Activated T-helper 1 cell treated with anti-CD3 and anti-CD28 coated beads, Interleukin-12 subunit alpha, Interleukin-12 subunit beta, Interleukin-2, Interleukin-4 antibody, amounts not matched to agents 30 ng/mL and 10 ng/mL and 1 ng/mL, durations not matched to agents 14 hours and 24 hours and 36 hours (primary cell): ENCODE measurements at places on chromosomes 3 and 15.

- DNase-seq: no peak
- peaks cover 13% of the 10 kb centered on the region for H3K36me3 ChIP-seq
Observed at GRCh38 chr3:132469326-132469725, 52.0 kb downstream of the DNAJC13 start.

DNA sequence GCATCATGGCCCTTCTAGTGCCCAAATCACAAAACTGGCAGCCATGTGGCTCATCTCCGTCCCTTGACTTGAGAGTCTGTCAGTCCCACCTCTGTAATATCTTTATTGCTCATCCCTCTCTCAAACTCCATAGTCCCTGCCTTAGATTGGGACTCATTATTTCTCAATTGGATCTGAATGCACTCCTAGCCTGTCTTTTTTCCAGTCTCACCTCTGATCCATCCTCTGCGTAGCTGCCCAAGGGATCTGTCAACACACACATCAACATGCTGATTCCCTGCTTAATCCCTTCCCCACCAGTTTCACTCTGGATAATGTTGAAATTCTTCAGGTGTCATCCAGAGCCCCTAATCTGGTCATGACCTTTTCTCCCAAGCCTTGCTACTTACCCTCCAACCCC, 39.3 kb downstream of the NMNAT3 start:
- H3K27me3 ChIP-seq: no peaks in the 10 kb centered on the region
- DNase-seq: no peak
- no peaks in the 10 kb centered on the region for H3K36me3 ChIP-seq

GRCh38 chr3:143389388-143389787, 269.8 kb downstream of the CHST2 start:
- no peak for DNase-seq
- no peaks in the 10 kb centered on the region for H3K4me1 ChIP-seq
- no peaks in the 10 kb centered on the region for H3K27me3 ChIP-seq
- H3K27ac ChIP-seq: no peak overlapping the region

- H3K4me1 ChIP-seq: no peaks in the 10 kb centered on the region
- no peak for DNase-seq
- H3K36me3 ChIP-seq: no peaks in the 10 kb centered on the region
- no peak overlapping the region for H3K4me3 ChIP-seq
Observed at GRCh38 chr3:175266478-175266877, 407.3 kb downstream of the NAALADL2 start.

GRCh38 chr15:41183581-41183980, 47.0 kb downstream of the EXD1 start:
- DNase-seq: no peak
- peaks cover 13% of the 10 kb centered on the region for H3K27me3 ChIP-seq
- H3K36me3 ChIP-seq: no peaks in the 10 kb centered on the region

DNA sequence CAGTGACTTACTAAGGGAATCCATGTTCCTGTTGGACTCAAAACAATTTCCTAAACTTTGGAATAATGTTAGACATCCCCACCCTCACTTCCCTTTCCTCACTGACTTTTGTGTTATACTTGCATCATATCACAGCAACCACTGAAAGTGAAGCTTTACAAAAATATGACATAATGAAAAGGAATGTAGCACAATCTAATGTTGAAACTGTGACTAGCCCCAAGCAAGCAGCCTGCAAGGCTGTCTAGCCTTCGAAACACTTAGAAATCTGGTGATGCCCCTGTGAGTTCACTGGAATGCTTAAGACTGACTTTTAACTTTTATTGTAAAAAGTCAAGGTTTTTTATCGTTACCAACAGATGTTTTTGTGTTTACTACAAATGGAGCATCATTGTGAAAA, 203.7 kb upstream of the ZNF385D start:
- H3K36me3 ChIP-seq: no peaks in the 10 kb centered on the region
- no peak overlapping the region for H3K4me3 ChIP-seq
- DNase-seq: no peak
- no peaks in the 10 kb centered on the region for H3K4me1 ChIP-seq

- H3K27me3 ChIP-seq: no peaks in the 10 kb centered on the region
- H3K4me1 ChIP-seq: no peaks in the 10 kb centered on the region
- DNase-seq: no peak
- no peaks in the 10 kb centered on the region for H3K36me3 ChIP-seq
Observed at GRCh38 chr15:100929641-100930042, 10.5 kb downstream of the LRRK1 start.

GRCh38 chr3:113844622-113845222, 6.1 kb downstream of the GRAMD1C start:
- no peak for DNase-seq
- no peaks in the 10 kb centered on the region for H3K4me1 ChIP-seq
- peaks cover 4% of the 10 kb centered on the region for H3K27me3 ChIP-seq
- no peaks in the 10 kb centered on the region for H3K36me3 ChIP-seq
- H3K27ac ChIP-seq: no peak overlapping the region
- H3K4me3 ChIP-seq: no peak overlapping the region

DNA sequence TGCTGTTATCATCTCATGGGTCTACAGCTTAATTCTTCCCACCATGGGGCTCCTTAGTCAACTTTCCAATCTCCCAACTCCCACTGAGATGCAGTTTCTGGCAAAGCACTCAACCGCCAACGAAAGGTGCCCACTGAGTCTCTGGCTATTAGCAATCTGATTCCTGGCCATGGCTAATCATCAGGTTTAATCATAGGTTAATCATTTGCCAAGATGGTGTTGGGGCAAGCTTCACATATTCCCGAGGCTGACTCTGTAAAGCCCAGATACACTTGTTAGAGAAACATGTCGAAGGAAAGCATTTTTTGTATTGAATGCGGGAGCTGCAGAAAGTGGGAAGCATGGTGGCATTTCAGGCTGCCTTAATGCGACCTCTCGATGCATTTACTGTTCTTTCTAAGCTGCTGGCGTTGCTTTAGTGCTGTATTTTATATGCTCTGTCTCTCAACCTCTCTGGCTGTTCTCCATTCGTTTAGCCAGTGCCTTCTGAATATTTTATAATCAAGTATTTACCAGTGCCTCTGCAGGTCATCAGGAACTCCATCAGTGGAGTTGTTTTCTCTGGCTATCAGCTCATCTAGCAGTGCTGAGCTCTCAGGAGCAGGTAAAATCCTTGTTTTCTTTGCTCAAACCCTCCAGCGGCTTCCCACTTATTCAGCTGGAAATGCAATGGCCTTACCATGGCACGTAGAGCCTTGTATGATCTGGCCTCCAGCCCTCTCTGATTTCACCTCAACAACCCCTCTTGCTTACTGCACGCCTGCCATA, 67.0 kb downstream of the EDEM1 start:
- H3K36me3 ChIP-seq: no peaks in the 10 kb centered on the region
- no peaks in the 10 kb centered on the region for H3K4me1 ChIP-seq
- no peak for DNase-seq
- H3K4me3 ChIP-seq: no peak overlapping the region
- peaks cover 5% of the 10 kb centered on the region for H3K27me3 ChIP-seq
- no peak overlapping the region for H3K27ac ChIP-seq

DNA sequence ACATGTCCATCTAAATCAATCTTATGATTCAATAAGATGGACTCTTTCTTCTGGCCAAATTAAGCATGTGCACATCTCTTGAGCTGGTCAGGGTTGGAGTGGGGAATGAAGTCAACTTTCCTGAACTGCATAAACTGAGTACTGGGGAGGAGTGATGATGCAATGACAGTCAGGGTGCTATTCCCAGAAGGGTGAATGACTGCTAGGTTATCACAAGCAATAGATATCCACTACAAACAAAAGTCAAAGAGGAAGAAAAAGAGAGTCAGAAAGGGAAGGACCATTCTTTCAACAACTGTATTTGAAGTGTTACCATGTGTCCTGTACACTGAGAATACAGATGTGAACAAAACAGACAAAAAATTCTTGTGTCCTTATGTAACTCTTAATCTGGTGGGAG, 70.0 kb downstream of the ALCAM start:
- H3K36me3 ChIP-seq: no peaks in the 10 kb centered on the region
- H3K4me1 ChIP-seq: no peaks in the 10 kb centered on the region
- H3K27ac ChIP-seq: no peak overlapping the region

DNA sequence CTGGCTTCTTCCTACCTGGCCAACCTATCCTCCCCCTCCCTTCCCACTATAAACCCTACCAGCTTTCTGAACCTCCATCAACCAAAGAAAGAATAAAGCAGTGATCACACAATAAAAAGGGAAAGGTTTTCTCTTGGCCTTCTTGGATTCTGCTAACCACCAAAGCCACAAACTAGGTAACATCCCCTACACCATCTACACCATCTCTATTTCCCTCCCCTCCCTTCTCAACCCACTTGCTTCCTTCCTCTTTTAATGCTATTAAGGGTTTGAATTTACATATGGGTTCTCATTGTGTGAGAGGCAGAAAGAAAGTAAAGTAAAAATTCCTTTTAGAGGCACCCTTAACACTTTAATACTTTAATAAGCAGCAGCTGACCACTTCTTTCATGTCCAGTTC, 25.8 kb upstream of the RSL24D1 start:
- DNase-seq: no peak
- H3K27me3 ChIP-seq: no peaks in the 10 kb centered on the region
- H3K27ac ChIP-seq: peak overlapping the region; percentile 98
- H3K4me1 ChIP-seq: peaks cover 78% of the 10 kb centered on the region
- H3K36me3 ChIP-seq: peaks cover 48% of the 10 kb centered on the region

- H3K27ac ChIP-seq: no peak overlapping the region
Observed at GRCh38 chr3:51879937-51880336, 4.5 kb upstream of the IQCF5 start.

GRCh38 chr3:43499256-43499655, 122.6 kb downstream of the ANO10 start:
- no peak overlapping the region for H3K27ac ChIP-seq
- H3K4me1 ChIP-seq: peaks cover 29% of the 10 kb centered on the region
- peaks cover 10% of the 10 kb centered on the region for H3K27me3 ChIP-seq
- DNase-seq: no peak
- H3K4me3 ChIP-seq: no peak overlapping the region

GRCh38 chr3:4043867-4044575, 244.8 kb downstream of the LRRN1 start:
- H3K36me3 ChIP-seq: no peaks in the 10 kb centered on the region
- H3K4me1 ChIP-seq: no peaks in the 10 kb centered on the region
- no peak overlapping the region for H3K27ac ChIP-seq
- H3K27me3 ChIP-seq: no peaks in the 10 kb centered on the region

DNA sequence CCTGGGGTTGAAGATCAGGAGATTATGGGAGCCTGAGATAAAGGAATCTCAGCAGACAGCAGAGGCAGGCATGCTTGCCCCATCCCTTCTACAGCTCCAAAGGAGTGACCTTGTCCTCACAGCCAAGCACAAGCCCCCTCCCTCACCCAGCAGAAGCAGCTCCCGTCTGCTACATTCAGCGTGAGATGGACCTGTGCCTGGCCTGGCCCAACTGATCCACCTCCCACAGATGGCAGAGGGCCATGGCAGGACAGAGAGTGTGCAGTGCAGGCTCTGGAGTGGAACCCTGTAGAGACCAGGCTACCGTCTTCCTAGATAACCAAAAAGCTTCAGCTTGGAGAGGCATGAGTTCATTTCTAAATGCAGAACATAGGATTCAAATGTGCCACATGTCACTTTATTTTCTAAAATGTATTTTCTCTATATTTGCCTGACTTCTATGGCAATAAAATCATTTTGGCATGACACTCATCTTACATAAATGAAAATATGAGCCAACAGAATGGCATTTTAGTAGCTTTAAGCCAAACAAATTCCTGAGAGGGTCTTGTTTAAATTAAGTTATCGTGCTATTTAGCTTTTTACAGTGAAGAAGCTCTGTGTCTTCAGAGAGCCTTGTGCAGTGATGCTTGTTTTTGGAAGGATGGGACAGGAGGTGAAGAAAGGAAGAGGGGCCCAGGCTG, 43.7 kb downstream of the SLC12A8 start:
- H3K4me3 ChIP-seq: no peak overlapping the region
- H3K4me1 ChIP-seq: no peaks in the 10 kb centered on the region
- H3K36me3 ChIP-seq: no peaks in the 10 kb centered on the region
- H3K27ac ChIP-seq: no peak overlapping the region
- H3K27me3 ChIP-seq: peaks cover 16% of the 10 kb centered on the region

DNA sequence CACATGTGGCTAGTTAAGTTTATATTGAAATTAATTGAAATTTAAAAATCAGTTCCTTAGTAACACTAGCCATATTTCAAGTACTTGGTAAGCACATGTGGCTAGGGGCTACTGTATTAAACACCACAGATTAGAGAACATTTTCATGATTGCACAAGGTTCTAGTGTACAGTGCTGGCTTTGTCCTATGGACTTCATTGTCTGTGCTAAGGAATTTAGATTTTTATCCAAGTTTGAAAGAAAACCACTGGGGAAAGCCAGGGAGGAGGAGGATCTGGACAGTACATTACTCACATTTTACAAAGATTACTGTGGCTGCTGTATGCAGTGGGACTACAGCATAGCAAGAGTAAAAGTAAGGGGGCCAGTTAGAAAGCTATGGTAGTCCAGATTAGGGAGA, 13.9 kb downstream of the STAC start:
- H3K4me1 ChIP-seq: no peaks in the 10 kb centered on the region
- no peaks in the 10 kb centered on the region for H3K27me3 ChIP-seq
- no peak overlapping the region for H3K27ac ChIP-seq
- no peaks in the 10 kb centered on the region for H3K36me3 ChIP-seq
- H3K4me3 ChIP-seq: no peak overlapping the region

DNA sequence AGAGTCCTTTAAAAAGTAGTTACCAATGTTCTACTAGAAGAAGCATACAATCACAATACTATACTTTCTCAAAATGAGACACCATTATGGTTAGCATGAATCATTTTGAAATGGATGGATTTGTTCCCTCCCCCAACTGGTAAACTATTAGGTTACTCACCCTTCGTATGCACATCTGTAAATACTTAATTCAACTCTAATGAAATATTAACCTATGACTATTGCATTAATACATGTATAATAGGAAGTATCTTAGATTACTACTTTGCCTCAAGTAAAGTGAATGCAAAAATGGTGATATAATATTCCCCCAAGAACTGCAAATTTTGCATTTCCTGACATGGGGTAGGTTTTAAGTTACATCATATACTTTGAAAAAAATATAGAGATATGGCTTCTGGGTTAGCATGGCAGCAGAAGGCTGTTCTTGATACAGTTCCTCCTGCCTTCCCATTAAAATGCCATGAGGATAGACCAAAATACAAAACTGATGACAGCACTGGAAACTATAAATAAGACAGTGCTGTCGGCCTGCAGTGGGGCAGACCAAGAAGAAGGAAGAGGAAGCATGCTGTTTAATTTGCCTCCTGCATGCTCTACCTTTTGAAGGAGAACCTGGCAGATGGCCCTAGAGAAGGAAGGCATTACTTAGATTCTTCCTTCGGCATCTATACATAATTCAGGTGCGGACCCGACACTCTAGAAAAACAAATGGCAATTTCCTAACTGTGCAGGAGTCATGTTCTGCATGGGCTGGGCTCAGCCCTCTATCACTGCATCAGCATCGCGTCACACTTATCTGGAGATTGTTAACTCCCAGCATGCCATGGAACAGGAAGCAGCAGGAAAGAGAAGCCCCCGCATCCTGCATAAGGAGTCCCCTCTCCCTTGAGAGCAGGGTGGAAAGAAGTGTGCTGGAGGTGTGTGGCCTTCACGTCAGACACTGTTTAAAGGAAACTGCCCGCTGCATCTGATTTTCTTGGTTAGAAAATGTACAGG, 41.8 kb upstream of the NEO1 start:
- H3K27me3 ChIP-seq: peaks cover 7% of the 10 kb centered on the region
- H3K27ac ChIP-seq: no peak overlapping the region
- H3K4me3 ChIP-seq: no peak overlapping the region

- H3K4me1 ChIP-seq: peaks cover 7% of the 10 kb centered on the region
- DNase-seq: no peak
- peaks cover 20% of the 10 kb centered on the region for H3K27me3 ChIP-seq
- H3K27ac ChIP-seq: no peak overlapping the region
- no peak overlapping the region for H3K4me3 ChIP-seq
- H3K36me3 ChIP-seq: no peaks in the 10 kb centered on the region
Observed at GRCh38 chr3:156148946-156149381, 28.6 kb downstream of the KCNAB1 start.

GRCh38 chr3:101167376-101167775, 153.0 kb downstream of the IMPG2 start:
- no peak for DNase-seq
- H3K4me3 ChIP-seq: no peak overlapping the region
- H3K27me3 ChIP-seq: no peaks in the 10 kb centered on the region
- no peak overlapping the region for H3K27ac ChIP-seq
- no peaks in the 10 kb centered on the region for H3K36me3 ChIP-seq
